Central memory CD8-positive, alpha-beta T cell (primary cell): ENCODE measurements at places on chromosomes 11 and 22.
A peak's percentile ranks its signal among the peaks of the same experiment; 100 is the strongest.

GRCh38 chr22:42317008-42317407, 46.6 kb upstream of the TCF20 start:
- no peaks in the 10 kb centered on the region for H3K27me3 ChIP-seq
- H3K36me3 ChIP-seq, result peaks cover 5% of the 10 kb centered on the region
- H3K4me1 ChIP-seq, result peaks cover 51% of the 10 kb centered on the region
- DNase-seq, result peak; percentile 74
- H3K27ac ChIP-seq, result peak overlapping the region; percentile 91
- peak overlapping the region; percentile 71 for H3K4me3 ChIP-seq

DNA sequence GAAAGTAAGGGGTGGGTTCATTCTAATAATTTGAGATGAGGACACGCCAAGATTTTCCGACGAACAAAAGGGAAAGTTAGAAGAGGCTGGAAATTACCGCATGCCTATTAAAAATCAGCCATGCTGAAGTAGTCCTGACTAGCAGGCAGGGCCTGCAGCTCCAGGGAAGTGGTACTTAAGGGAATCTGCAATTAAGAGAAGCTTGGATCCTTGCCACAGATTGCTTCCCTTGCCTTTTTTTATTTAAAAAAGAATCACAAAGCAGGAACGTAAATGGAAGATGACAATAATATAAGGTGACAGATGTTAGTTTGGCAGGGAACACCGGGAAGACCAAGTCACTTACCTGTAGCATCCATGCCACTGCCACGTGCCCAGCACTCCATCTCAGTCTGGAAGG, 359.3 kb downstream of the CADM1 start:
- H3K4me3 ChIP-seq, result no peak overlapping the region
- H3K27me3 ChIP-seq, result peaks cover 16% of the 10 kb centered on the region
- H3K36me3 ChIP-seq, result no peaks in the 10 kb centered on the region
- DNase-seq, result no peak
- H3K4me1 ChIP-seq, result peaks cover 10% of the 10 kb centered on the region
- no peak overlapping the region for H3K27ac ChIP-seq

DNA sequence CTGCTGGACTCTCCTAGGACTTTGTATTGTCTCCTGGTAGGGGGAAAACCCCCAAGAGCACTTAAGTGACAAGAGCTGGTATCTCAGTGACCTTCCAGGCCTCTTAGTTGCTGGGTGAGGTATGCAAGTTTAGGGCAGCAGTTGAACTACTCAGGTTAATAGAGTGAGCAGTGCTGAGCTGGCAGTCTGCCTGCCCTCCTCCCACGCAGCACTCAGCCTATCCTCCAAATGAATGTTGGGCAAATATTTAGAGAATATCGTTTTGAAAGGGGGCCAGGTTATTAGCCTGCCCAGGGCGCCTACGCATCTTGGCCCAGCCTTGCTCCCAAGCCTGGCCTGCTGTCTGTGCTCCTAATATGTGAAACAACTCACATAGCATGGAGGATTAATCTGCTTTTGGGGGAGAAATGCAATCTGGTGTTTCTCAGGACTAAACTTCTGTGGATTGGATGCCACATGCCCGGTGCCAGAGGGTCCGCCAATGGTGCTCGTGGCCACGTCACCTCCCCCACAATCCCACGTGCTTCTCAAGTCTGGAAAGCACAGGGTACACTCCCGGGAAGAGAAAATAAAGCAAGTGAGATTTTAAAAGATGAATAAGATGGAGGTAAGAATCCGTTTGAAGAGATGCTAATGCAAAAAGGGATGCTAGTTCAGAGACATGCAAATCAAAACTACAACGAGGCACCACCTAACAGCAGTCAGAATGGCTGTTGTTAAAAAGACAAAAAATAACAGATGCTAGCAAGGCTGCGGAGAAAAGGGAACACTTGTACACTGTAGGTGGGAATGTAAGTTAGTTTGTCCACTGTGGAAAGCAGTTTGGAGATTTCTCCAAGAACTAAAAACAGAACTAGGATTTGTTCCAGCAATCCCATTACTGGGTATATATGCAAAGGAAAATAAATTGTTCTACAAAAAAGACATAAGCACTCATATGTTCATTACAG, 67.7 kb downstream of the SPON1 start:
- no peak overlapping the region for H3K27ac ChIP-seq
- H3K27me3 ChIP-seq, result peaks cover 61% of the 10 kb centered on the region
- H3K4me3 ChIP-seq, result no peak overlapping the region
- H3K36me3 ChIP-seq, result peaks cover 6% of the 10 kb centered on the region
- DNase-seq, result no peak
- H3K4me1 ChIP-seq, result no peaks in the 10 kb centered on the region

GRCh38 chr11:120208777-120209176, 2.1 kb upstream of the OAF start:
- H3K27ac ChIP-seq, result no peak overlapping the region
- H3K4me3 ChIP-seq, result peak overlapping the region; percentile 17
- H3K4me1 ChIP-seq, result peaks cover 19% of the 10 kb centered on the region
- no peaks in the 10 kb centered on the region for H3K36me3 ChIP-seq
- DNase-seq, result no peak

DNA sequence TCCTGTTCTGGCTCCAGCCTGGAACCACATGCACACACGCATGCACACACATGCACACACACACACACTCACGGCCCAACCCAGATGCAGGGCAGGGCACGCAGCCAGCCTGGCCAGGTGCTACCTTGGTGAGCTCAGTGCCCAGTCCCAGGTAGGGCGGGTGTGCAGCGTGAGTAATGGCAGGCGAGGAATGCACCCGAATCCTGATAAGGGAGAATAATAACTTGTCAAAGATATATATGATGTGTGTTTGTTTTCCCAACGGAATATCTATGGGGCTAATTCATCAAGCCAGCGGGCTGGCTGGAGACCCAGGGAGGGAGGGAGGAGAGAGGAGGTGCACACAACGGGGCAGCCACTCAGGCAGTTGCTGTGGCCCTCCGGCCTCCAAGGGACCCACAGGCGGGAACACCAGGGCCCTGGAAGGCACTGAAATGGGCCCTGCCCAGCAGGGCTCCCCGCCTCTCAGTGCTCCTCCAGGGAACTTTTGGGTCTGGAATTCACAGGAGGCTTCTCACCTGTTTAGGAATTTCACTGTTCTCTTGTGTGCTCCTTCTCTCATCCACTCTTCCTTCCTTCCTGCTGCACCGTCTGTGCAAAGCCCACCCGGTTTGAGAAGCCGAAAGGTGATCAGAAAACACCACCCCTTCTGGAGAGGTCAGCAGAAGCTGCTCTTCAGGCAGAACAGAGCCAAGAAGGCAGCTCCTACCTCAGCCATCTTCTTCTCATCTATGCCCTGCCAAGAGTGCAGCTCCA, 79.0 kb downstream of the BUD13 start:
- no peaks in the 10 kb centered on the region for H3K36me3 ChIP-seq
- H3K27ac ChIP-seq, result no peak overlapping the region
- H3K27me3 ChIP-seq, result peaks cover 21% of the 10 kb centered on the region
- H3K4me1 ChIP-seq, result no peaks in the 10 kb centered on the region

GRCh38 chr11:73358071-73358470, 18.1 kb upstream of the RELT start:
- H3K36me3 ChIP-seq, result no peaks in the 10 kb centered on the region
- H3K27ac ChIP-seq, result no peak overlapping the region
- H3K4me3 ChIP-seq, result no peak overlapping the region
- no peaks in the 10 kb centered on the region for H3K27me3 ChIP-seq
- DNase-seq, result no peak

GRCh38 chr11:120139316-120140069, 1.6 kb upstream of the TRIM29 start:
- DNase-seq, result no peak
- no peak overlapping the region for H3K27ac ChIP-seq
- peaks cover 29% of the 10 kb centered on the region for H3K27me3 ChIP-seq
- H3K36me3 ChIP-seq, result no peaks in the 10 kb centered on the region

DNA sequence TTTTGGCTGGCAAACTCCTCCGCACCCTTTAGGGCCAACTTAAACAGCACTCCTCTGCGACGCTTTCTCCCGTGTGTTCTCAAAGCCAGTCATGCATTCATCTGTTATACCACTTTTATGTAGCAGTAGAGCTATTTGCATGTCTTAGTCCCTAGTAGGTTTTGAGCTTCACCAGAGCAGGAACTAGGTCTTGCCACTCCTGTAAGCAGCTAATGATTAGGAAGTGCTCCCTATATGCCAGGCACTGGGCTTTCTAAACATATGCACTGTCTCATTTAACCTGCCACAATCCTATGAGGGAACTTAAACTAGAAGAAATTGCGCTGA, 180.8 kb downstream of the DBX1 start:
- no peak for DNase-seq
- H3K27me3 ChIP-seq, result peaks cover 14% of the 10 kb centered on the region
- H3K4me1 ChIP-seq, result no peaks in the 10 kb centered on the region
- no peak overlapping the region for H3K4me3 ChIP-seq

GRCh38 chr11:115128226-115128625, 376.0 kb downstream of the CADM1 start:
- no peaks in the 10 kb centered on the region for H3K4me1 ChIP-seq
- H3K36me3 ChIP-seq, result peaks cover 1% of the 10 kb centered on the region
- no peak overlapping the region for H3K4me3 ChIP-seq
- H3K27ac ChIP-seq, result no peak overlapping the region

DNA sequence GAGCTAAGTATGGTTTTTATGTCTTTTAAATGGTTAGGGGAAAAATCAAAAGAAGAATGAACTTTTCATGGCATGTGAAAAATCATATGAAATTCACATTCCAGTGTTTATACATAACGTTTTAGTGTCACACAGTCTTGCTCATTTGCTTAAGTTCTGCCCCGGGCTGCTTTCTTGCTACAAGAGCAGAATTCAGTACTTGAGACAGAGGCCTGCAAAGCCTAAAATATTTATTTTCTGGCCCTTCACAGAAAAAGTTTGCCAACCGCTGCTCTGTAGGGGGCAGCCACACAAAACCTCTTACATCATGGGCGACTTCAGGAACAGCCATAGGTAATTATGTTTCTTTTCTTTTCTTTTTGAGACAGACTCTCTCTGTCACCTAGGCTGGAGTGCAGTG, 1.0 kb upstream of the ATG2A start:
- H3K27ac ChIP-seq, result peak overlapping the region; percentile 93
- no peaks in the 10 kb centered on the region for H3K27me3 ChIP-seq
- H3K4me3 ChIP-seq, result peak overlapping the region; percentile 91
- DNase-seq, result no peak
- peaks cover 23% of the 10 kb centered on the region for H3K36me3 ChIP-seq

- peaks cover 82% of the 10 kb centered on the region for H3K36me3 ChIP-seq
- no peaks in the 10 kb centered on the region for H3K27me3 ChIP-seq
- H3K4me3 ChIP-seq, result no peak overlapping the region
- DNase-seq, result no peak
- peaks cover 21% of the 10 kb centered on the region for H3K4me1 ChIP-seq
- peak overlapping the region; percentile 57 for H3K27ac ChIP-seq
These were observed 8.0 kb downstream of the GNG3 start for GRCh38 chr11:62715150-62716130.
